ENCODE measurements at places on chromosomes 3 and 15.

GRCh38 chr3:184953401-184953800 lies 141.4 kb downstream of the VPS8 start:
- DNase-seq: no peak

DNA sequence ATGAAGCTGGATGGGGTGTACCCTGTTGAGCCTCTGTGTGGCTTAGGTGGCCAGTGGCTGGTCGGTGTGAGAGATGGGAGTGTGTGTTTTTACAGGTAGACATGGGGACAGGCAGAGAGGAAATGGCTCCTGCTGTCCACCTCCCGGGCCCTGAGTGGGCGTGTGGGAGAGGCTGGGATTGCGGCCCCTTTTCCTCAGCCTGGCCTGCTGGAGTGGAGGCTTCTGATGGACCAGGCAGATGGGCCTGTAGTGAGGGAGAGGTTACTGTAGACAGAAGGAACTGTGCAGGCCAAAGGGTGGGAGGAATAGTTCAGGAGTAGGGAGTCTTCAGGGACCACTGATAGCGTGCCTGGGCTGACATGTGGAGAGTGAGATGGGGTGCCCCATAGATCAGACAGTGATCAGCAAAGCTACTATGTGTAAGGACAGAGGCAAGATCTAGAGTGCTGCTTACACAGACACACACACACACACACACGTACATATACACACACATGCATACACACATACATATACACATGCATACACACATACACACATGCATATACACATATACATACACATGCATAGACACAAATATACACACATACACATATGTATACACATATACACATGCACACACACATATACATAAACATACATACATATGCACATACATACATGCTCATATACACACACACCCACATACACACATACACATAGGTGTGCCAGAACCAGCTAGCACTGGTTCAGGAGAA lies 26.4 kb downstream of the ACAA1 start:
- DNase-seq: no peak

DNA sequence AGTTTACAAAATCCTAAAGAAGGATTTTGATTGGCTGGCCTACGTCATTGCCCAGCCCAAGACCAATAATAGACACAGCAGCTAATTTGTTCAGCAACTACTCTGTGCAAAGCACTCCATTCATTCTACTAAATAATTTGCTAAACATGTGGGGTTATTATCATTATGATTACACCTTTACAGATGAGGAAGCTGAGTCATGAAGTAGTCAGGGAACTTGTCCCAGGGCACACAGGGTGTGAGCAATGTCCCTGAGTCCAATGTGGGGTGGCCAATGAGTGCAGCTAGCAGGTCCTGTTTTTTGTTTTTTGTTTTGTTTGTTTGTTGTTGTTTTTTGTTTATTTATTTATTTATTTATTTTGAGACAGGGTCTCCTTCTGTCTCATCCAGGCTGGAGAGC lies 183.6 kb downstream of the ABHD5 start:
- DNase-seq: no peak

GRCh38 chr3:44252332-44252959 lies 10.8 kb downstream of the TOPAZ1 start:
- DNase-seq: no peak

DNA sequence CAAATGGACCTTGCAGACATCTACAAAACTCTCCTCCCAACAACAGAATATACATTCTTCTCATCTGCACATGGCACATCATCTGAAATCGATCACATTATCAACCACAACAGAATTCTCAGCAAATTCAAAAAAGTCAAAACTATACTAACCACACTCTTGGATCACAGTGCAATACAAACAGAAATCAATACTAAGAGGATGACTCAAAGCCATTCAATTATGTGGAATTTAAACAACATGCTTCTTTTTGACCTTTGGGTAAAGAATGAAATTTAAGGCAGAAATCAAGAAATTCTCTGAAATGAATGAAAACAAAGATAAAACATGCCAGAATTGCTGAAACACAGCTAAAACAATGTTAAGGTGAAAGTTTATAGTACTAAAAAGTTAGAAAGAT lies 358.1 kb downstream of the NSUN3 start:
- no peak for DNase-seq

DNA sequence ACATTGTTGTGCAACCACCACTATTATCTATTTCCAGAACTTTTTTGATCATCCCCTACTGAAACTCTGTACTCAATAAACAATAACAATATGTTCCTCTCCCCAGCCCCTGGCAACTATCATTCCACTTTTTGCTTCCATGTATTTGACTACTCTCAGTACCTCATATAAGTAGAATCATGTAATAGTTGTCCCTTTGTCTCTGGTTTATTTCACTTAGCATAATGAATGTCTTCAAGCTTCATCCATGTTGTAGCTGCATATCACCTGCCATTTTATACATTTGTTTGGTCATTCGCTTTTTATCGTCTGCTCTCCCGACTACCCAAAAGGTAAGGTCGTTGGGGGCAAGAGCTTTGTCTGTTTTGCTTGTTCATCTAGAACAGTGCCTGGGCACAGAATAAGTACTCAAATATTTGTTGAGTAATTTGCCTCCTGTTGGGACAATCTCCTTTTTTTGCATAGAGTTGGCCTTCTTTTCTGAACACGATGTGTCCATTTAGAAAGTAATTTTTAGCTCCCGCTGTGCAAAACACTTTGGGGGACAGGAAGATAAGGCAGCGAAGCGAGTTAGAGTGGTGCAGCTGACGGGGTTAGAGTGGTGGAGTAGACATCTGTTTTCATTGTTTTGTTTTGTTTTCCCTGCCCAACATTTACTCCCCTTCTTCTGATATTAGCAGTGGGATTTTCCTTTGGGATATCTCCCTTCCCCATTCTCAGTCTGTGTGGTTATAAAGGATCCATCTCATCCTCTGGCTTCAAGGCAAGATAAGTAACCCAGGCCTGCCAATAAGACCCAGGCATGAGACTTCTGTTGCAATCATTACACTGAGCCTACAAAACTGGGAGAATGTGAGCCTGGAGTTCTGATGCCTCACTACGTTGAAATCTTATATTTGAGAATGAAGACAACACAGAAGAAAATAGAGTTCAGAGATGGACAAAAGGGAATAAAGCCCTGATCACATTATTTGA lies 83.4 kb upstream of the RNU6-1 start:
- no peak for DNase-seq

GRCh38 chr15:43132830-43133429 lies 456 bp upstream of the TMEM62 start:
- no peak for DNase-seq

GRCh38 chr3:192931825-192932224 lies 14.2 kb upstream of the MB21D2 start:
- no peak for DNase-seq

DNA sequence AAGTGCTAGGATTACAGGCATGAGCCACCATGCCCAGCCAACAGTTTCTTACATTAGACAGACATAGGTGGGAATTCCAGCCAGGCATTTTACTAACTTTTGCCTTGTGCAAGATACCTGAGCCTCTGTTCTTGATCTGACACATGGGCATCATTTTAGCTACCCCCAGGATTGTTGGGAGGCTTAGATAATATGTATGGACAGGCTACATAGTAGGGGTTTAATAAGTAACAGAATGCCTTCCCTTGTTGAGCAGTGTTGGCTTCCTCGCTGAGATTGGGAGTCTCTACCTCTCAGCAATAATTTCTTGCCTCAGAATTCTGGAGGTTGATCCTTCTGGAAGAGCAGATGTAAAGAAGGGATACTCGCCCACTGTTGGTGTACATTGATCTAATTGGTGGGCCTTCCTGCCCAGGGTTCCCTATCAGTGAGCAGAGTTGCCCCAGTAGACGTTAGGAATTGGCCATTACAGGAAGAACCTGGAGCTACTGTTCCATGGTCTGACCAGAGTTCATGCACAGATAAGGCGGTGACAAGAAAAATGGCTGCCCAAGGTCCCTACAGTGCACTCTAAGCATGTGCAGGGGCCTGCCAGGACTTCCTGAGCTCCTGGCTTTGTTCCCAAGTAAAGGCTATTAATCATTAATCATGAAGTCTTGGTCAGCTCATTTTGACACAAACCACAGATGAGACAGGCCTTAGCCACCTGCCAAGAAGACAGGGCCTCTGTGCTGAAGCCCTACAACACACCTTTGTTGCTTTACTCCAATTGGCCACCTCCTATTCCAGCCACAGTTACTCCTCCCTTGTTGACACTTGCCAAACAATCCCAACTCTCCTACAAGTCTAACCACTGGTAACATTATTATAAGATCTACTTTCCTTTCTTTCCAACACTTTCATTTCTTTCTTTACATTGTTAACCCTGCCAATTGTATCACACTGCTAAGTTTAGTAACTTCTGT lies 5.0 kb upstream of the IL17RE start:
- no peak for DNase-seq

DNA sequence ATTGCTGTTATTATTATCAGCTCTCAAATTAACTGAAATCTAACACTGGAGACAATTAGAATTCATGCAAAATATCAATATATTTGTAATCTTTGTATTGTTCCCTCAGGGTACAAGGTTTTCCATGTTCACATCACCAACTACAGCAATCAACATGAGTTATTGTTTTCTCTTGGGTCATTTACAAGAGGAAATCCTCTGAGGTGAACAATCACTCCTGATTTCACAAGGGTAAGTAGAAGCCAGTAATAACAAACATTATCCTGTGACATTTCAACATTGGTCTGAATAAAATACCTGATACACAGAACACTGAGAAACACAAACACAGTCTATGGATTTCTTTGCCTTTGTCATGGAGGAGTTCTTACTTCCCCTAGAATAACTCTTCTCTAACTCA lies 174.0 kb downstream of the SUCNR1 start:
- DNase-seq: no peak

DNA sequence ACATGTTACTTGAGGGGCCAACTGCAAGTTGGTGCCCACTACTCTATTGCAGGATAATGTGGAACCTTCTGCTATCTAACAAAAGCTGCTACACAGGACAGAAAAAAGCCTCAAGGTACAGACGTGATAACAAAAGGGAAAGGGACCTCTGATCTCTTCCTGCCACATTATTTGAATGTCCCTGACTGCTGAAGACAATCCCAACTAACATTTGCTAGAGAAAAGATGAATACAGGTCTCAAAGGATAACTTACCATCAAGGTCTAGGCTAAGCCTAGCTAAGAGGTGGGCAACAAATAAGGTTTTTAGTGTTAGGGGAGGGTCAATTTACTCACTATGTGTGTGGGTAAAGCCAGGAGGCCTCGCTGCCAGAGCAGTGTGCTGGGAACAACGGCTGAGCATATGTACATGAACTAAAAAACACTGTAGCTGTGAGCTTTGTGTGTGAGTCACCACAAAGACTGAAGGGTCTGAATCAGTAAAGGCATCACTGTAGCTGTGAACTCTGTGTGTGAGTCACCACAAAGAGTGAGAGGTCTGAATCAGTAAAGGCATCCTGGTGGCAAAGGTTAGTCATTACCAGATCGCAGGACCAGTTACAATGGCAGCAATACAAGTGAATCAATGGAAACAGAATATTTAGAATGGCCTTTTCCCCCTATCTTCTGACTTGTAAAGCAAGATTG lies 111.7 kb downstream of the LMLN start:
- no peak for DNase-seq

DNA sequence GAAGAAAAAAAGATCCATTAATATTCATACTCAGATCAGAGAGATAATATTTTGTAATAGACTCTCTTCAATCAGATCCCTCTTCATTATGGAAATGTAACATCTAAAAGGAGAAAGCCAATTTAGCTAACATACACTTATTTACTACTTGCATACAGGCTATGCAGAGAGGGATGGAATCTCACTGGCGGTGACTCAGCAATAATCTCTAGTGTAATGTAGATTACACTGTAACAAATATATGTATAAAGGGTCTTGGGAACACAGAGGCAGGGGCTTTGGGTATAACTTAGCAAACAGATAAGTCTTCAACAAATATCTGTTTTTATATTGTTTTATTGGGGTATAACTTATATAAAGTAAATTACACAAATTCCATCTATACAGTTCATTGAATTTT lies 69.6 kb downstream of the CGNL1 start:
- no peak for DNase-seq

- no peak for DNase-seq
Observed at GRCh38 chr3:11162401-11163345, 8.4 kb downstream of the HRH1 start.
